T-helper 2 cell (primary cell): ENCODE measurements at places on chromosomes 4 and X.

DNA sequence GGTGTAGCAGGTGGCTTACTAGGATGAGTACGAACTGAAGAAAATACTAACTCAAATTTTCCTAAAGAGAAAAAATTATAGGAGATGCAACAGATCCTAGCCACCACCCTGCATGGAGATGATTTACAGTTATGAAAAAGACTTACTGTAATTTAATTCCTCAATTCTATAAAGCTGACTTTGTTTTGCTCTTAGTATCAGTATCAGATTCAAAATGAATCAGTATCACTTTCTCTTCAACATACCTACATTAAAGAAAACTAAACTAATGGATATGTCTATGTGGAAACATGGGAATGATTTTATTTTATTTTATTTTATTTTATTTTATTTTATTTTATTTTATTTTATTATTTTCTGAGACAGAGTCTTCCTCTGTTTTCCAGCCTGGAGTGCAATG, 525.8 kb downstream of the NLGN4X start:
- no peak for DNase-seq

DNA sequence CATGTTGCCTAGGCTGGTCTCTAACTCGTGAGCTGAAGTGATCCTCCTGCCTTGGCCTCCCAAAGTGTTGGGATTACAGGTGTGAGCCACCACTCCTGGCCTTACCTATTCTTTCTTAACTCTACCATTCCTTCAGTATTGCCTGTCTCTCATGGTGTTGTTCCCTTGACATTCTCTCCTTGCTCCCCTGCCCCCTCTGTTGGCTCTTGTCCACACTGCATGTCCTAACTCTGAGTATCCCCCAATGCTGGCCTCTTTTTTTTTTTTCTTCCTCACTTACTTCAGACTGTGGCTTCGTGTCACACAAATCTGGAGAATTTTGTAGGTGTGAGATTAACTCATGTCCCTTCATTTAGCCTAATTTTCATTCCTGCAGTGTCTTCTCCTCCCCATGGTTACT, 22.9 kb upstream of the FRMPD4 start:
- DNase-seq = no peak

DNA sequence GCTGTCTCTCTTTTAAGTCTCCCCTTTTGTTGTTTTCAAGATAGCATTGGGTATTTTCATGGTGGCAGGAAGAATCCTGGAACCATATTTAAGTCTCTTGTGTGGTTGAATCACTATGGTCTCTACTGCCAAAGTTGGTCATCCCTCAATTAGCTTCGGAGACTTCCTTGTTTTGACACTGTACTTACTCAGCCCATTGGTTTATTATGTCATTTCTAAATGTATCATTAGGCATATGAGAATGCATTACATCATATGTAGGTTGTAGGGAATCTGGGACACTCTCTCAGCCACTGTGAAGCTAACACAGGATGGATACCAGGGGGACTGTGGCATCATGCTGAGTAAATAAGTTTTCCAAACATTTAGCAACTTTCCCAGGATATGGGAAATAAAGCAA, 211.8 kb downstream of the DTHD1 start:
- no peak for DNase-seq

GRCh38 chr4:182344968-182345367, 101.8 kb downstream of the TENM3 start:
- DNase-seq = no peak

DNA sequence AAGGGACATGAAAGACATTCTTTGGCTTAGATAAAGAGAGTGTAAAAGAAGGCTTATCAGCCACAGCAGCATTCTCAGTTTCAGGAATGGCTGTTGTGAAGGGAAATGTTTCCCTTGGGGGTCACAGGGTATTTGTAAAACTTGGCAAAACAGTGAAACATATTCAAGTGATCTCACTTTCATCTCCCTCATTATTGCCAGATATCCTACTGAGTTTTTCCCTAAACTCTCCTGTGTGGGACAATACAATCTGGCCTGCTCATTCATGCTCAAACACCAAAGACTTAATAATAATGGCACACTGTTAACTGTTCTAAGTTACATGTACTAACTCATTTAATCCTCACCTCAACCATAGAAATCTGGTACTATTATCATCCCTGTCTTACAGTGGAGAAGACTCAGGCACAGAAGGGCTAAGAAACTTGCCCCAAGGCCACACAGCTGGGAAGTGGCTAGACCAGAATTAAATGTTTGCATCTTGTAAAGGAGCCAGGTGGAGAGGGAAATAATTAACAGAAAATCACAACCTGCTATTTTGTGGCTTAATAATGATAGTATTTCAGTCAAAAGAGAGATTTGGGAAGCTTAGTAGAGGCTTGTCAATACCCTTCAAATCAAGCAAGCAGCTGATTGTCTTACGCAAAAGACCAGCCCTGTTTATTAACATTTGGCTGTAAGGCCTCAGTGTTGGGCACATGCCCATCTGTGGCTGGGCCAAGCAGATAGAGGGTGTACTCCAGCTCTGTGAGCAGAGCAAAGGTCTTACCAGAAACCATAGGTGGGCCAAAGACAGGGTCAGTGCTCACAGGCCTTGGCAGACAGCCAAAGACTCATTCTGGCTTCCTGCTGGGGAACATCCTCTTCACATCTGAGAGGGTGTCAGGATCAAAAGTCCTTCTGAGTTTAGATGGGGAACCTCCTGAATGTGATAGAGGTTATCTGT, 17.3 kb downstream of the SMPX start:
- no peak for DNase-seq

DNA sequence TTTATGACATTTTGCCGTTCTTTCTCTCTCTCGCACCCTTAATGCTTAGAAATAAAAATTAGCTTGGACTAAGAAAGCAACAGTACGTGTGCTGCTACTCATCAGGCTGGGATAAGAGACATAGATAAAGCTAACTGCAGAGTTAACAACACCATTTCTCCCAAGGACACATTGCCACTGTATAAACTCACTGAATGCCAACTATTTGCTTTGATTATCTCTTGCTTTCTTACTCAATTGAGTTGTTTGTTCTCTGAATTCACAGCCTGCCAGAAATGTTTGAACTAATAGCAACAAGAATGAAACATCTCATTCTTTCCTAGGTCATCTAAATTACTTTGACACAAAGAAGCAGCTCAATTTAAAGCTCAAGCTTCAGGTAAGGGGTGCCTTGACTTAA, 34.6 kb downstream of the F8 start:
- no peak for DNase-seq

GRCh38 chr4:180058691-180059215, 2184.4 kb upstream of the TENM3 start:
- DNase-seq = no peak

DNA sequence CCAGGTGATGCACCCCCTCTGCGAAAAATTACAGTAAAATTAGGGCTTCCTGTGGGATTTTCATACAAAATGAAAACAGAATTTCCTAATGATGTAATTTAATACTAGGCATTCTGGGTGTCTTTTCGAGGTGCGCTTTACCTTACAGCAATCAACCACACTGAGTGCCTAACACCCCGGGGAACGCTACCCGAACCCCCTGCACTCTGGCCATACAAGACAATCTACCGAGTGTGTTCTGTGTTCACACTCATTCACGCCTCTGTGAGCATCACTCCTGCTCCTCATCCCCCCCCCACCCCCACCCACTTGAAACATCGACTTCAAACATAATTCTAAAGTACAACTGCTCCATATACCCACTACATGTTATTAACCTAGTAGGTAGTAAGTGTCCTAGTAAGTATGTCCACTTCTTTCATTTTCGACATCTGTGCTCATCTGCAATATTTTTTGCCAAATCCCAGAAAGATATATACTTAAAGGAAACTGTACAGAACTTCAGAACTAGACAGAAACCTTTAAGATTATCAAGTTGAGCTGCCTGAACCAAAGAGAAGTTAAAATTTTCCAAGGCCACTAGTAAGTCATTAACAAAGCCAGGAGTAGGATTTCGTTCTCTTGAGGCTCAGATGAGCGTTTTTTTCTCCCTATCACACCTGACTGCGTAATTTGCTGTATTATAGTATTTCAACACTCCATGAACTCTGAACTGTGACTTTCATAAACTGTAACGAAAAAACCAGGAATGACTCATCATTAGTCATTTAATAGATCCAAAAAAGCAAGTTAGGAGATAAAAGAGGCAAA, 80.0 kb downstream of the FAT1 start:
- no peak for DNase-seq

DNA sequence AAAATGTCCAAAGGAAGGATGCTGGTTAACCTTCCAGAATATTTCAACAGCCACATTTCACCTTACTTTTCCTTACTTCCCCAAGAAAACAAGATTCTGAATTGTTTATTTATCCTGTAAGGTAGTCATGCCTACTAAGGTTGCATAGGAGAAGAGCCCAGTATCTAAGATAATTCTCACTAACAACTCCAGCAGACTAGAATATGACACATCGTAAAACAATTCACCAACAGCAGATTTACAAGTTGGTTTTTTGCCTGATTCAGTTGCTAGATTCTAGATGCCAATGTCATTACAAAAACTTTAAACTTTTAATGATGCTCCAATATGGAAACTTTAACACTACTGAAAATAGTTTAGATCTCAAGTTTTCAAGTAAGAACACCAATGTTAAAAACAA, 176.4 kb downstream of the IL13RA2 start:
- DNase-seq = no peak

- DNase-seq = peak; percentile 41
Observed at GRCh38 chr4:153204728-153205648, 745 bp downstream of the TRIM2 start.

- DNase-seq = no peak
Observed at GRCh38 chr4:23006756-23007155, 314.0 kb downstream of the GBA3 start.

GRCh38 chr4:139167774-139168444, 9.1 kb downstream of the ELF2 start:
- no peak for DNase-seq

- no peak for DNase-seq
Observed at GRCh38 chrX:20032201-20032600, 41.3 kb upstream of the BCLAF3 start.

DNA sequence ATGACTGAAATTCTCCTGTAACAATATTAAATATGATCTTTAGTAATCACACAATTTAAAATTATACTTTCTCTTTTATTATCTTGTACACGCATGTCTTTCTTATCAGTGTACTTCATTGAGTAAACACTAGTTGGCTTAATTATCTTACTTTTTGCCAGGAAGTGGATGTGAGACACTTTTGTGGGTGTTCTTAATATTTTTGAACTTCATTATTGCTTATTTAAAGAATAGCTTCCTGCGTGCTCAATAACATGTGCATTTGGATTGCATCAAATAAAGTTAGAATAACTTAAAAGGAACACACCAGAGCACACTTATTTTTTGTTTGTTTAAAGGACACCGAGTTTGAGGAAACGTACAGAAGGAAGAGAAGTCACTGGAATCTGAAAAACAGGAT, 128.5 kb upstream of the VEGFC start:
- no peak for DNase-seq

DNA sequence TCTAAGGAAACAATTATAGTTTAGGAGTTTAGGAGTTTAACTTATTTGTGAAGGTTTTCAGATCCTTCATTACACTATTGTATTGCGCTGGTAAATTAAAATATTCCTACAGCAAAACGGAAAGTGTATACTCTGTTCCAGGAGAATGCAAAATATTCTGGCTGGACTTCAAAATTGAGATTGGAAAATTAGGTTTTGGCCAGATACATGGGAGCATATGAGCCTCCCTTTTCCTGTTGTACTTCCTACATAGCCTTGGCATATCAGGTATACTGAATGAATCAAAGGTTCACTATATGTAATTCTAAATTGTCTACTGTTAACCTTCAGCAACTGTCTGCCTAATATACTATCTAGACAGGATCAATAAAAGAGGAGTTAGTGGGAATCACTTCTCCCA, 25.2 kb upstream of the GRIA2 start:
- DNase-seq = no peak

GRCh38 chr4:172758586-172759340, 409.8 kb upstream of the GALNT7 start:
- DNase-seq = no peak

GRCh38 chr4:40918330-40918729, 168.6 kb downstream of the NSUN7 start:
- DNase-seq = no peak

GRCh38 chr4:48483006-48483776, at the start of gene SLC10A4:
Gene SLC10A4, plus strand, starts transcription at chr4:48483343. Its CDS starts 219 bp downstream, at chr4:48483562.
- DNase-seq = no peak

DNA sequence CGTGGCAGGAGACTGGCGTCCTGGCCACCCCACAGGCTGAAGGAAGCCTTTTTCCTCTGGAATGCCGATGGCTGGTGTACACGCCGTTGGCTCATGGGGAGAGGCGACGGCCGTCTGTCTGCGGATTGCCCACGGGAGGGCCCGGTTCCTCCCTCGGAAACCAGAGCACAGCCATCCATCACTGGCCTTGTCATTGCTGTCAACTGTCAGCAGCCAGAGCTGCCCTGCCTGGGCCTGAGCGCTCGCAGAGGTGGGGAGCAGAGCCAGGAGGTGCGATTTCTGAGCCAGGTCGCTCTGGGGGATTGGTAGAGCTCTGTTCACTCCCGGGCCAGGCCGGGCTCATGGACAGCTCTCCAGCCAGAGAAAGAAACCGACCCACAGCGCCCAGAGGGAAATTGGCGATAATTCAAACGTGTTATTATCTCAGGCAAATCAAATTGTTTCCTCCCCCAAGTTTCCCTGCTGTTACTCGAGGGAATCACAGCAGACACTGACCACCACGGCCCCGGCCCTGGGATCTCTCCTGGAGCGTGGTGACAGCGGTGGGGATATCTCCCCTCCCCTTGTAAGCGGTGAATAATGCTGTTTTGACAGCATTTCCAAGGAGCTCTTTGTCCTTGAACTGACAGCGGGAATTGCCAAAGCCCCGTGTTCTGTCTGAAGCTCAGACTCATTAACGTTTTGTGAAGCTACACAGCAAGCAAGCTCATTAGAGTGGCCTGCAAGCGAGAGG, 220.9 kb upstream of the PSAPL1 start:
- DNase-seq = no peak

DNA sequence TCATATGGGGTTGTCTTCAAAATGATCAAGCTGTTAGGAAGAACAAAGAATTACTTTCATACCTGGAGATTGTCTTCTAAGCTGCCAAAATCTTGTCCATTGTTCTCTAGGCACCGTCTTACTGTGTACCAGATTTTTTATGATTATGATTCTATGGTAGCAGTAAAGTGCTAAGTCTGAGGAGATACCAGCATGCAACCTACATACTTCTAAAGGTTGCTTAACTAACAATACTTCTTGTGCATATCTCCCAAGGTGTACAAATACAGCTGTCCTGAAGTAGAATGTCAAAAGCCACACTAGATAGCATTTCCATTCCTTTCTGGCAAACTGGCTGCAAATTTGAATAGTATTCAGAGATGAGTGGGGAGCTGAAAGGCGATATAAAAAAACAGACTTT, 62.6 kb upstream of the FBXW7 start:
- no peak for DNase-seq

DNA sequence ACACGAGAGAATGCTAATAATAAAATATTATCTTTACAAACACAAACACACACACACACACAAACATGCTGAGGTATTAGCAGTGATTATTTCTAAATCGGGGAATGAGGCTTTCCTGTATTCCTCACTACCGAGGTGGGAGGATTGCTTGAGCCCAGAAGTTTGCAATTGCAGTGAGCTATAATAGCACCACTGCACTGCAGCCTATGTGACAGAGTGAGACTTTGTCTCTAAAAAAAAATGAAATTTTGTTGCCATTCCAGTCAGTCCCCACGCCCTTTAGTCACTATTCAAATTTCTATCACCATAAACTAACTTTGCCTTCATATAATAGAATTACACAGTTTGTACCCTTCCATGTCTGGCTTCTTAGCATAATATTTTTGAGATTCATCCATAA, 456.5 kb upstream of the CPEB2 start:
- DNase-seq = no peak
